Placental pericyte (primary cell): ENCODE measurements at places on chromosomes 5 and 9. TPM values are rescaled to one million over a fixed set of nuclear protein-coding genes. Genes with fewer than 3 reads are reported as not detected.

Gene DNM1
- total RNA-seq: 17.1 and 47.0 TPM in 2 replicates

Gene RANBP3L
- under 0.01 TPM in 1 of 2 replicates, not detected in the other for total RNA-seq

Gene RAB24
- total RNA-seq: 10.7 and 35.5 TPM in 2 replicates

Gene PKD2L2
- not detected in 2 replicates for total RNA-seq

Gene DAP
- 77.9 and 81.6 TPM in 2 replicates for total RNA-seq

Gene LECT2
- total RNA-seq: not detected in 2 replicates

Gene MZB1
- 0.29 TPM in 1 of 2 replicates, not detected in the other for total RNA-seq

Gene DPM2
- 14.7 and 18.0 TPM in 2 replicates for total RNA-seq

Gene NEUROG1
- total RNA-seq: not detected in 2 replicates

Gene FOXD4L6
- total RNA-seq: under 0.01 TPM in 1 of 2 replicates, not detected in the other

Gene FAM221B
- not detected in 2 replicates for total RNA-seq

Gene UGT3A1
- total RNA-seq: not detected in 2 replicates

Gene PTGES
- total RNA-seq: 3.9 and 138 TPM in 2 replicates

Gene PCDHGC3
- 81.9 and 107 TPM in 2 replicates for total RNA-seq

Gene ZNF658
- 3.4 and 3.7 TPM in 2 replicates for total RNA-seq

Gene CMYA5
- total RNA-seq: 0.29 and 2.0 TPM in 2 replicates

Gene CDKN2B
- total RNA-seq: 77.2 and 97.2 TPM in 2 replicates

Gene TMC1
- total RNA-seq: 0.86 TPM in 1 of 2 replicates, not detected in the other

Gene PCDHGC5
- total RNA-seq: 3.9 and 6.6 TPM in 2 replicates

Gene LCP2
- under 0.01 TPM in 1 of 2 replicates, not detected in the other for total RNA-seq

Gene SLC34A3
- total RNA-seq: not detected in 2 replicates

Gene STPG3
- total RNA-seq: not detected in 2 replicates

Gene GPR151
- not detected in 2 replicates for total RNA-seq

Gene GRAMD2B
- 12.7 and 27.5 TPM in 2 replicates for total RNA-seq

Gene OR1Q1
- total RNA-seq: not detected in 2 replicates

Gene TAS2R1
- 0.29 TPM in 1 of 2 replicates, not detected in the other for total RNA-seq

Gene NDUFS4
- 50.4 and 71.8 TPM in 2 replicates for total RNA-seq

Gene SLC38A9
- total RNA-seq: 57.7 and 88.2 TPM in 2 replicates

Gene MPDZ
- total RNA-seq: 47.1 and 58.0 TPM in 2 replicates

Gene PTPRD
- total RNA-seq: 3.1 and 4.6 TPM in 2 replicates

Gene FOXD4L4
- 0.14 TPM in 1 of 2 replicates, not detected in the other for total RNA-seq

Gene MYORG
- 0.22 and 1.4 TPM in 2 replicates for total RNA-seq

Gene IL7R
- 5.5 and 31.1 TPM in 2 replicates for total RNA-seq

Gene SPATA31D4
- not detected in 2 replicates for total RNA-seq

Gene KIF2A
- total RNA-seq: 55.8 and 73.0 TPM in 2 replicates

Gene ZNF354C
- 3.9 and 7.0 TPM in 2 replicates for total RNA-seq

Gene SLC6A19
- total RNA-seq: not detected in 2 replicates

Gene TAF11L7
- not detected in 2 replicates for total RNA-seq

Gene C9orf153
- under 0.01 and 0.14 TPM in 2 replicates for total RNA-seq

Gene KLHL3
- total RNA-seq: 2.7 and 2.8 TPM in 2 replicates

Gene ADAMTSL1
- 8.8 and 18.6 TPM in 2 replicates for total RNA-seq

Gene CCDC187
- total RNA-seq: not detected in 2 replicates

Gene SPINK1
- not detected in 2 replicates for total RNA-seq

Gene AJM1
- total RNA-seq: 1.4 and 2.0 TPM in 2 replicates

Gene JAKMIP2
- 0.22 and 0.29 TPM in 2 replicates for total RNA-seq

Gene NFIL3
- 12.7 and 35.2 TPM in 2 replicates for total RNA-seq

Gene MATR3
- total RNA-seq: 175 and 208 TPM in 2 replicates

Gene ANKRD34B
- not detected in 2 replicates for total RNA-seq

Gene WNK2
- total RNA-seq: not detected in 2 replicates

Gene PLAC8L1
- total RNA-seq: not detected in 2 replicates

Gene IGFBPL1
- 0.43 TPM in 1 of 2 replicates, not detected in the other for total RNA-seq

Gene GABRA1
- not detected in 2 replicates for total RNA-seq

Gene PCDHGA4
- 5.0 and 6.1 TPM in 2 replicates for total RNA-seq

Gene SOWAHA
- not detected in 2 replicates for total RNA-seq
